ENCODE measurements at places on chromosomes 6 and 20.

- peak; percentile 54 for DNase-seq
Measured at GRCh38 chr6:33344701-33345697, 27.5 kb upstream of the ZBTB22 start.

DNA sequence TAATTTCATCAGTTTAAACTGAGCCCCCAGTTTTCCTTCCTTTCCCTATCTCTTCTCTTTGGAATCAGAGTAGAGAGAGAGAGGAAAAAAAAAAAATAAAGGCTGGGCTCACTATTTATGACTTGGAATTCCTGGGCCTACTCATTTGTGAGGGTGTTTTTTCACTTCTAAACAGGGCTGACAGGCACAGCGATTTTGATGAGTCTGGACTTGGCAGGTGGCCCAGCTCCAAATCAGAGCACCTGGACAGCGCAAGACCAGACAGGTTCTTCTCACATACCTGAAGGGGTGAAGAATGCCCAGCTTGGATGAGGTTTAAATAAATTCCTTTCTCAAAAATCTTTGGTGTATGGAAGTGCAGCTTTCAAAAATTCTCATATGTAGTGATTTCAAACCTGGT lies 122.2 kb downstream of the KIF13A start:
- DNase-seq, result no peak

GRCh38 chr20:46044896-46045295 lies 15.9 kb downstream of the SLC12A5 start:
- DNase-seq, result no peak

DNA sequence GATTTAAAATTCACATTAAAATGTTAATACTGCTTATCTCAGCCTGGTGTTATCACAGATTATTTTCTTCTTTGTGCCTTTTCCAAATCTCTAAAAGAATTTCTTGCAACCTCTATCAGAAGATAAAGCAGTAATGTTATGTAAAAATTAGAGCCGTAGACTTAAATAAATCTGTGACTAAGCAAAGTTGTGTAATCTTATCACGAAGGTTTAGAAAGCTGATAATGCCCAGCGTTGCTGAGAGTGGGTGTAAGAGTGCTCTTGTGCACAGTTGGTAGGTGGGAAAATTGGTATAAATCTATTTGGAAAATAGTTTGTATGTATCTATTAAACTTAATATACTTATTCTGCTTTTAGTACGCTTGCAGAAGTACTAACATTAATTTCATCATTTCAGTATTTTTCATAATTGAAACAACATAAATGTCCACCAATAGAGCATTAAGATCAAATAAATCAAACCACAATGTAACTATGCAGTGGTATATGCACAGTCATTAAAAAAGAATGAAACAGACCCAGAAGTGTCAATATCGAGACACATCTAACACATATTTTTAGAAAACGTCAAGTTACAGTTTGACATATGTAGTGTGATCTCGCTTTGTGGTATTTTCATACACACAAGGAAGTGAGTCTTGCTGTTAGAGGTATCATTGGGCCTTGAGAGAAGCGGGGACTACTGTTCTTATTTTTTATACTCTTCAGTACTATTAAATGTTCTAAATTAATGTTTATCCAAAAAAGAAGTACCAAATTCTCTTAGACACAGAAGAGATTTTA lies 54.4 kb upstream of the PBOV1 start:
- DNase-seq, result no peak

- no peak for DNase-seq
Measured at GRCh38 chr6:73418081-73418741, 23.6 kb downstream of the DDX43 start.

DNA sequence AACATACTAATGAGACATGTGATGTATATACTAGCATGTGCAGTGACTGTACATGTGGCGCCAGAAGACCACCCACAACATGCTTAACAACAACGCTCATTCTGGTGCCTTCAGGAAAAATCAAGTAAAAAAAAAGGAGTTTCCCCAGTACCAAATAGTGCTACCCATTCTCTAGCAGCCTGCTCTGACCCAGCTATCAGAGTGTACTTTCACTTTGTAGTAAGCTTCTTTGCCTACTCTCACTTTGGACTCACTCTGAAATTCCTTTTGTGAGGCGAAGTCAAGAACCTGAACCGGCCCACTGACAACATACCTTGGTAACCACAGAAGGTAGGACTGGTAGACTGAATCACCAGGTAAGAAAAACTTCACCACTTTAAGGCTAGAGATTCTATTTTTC lies 1100.0 kb downstream of the GRIK2 start:
- DNase-seq, result no peak

DNA sequence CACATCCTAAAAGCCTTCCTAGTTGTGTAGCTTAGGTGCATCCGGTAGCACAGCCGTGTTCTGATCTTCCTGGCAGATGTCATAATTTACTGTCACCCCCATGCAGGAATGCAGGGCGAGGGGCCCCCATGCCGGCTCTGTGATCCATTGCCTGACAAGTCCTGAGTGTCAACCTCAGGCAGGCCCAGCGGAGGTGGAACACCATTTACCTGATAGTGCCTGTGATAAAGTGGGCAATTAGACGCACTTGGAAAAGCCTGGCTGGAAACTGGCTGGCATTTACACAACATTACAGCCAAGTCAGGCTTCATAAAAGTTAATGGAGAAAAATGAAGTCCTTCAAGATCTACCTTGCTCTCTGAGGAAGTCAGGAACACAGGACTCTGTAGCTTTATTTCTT lies 521.4 kb upstream of the JAG1 start:
- DNase-seq, result no peak

DNA sequence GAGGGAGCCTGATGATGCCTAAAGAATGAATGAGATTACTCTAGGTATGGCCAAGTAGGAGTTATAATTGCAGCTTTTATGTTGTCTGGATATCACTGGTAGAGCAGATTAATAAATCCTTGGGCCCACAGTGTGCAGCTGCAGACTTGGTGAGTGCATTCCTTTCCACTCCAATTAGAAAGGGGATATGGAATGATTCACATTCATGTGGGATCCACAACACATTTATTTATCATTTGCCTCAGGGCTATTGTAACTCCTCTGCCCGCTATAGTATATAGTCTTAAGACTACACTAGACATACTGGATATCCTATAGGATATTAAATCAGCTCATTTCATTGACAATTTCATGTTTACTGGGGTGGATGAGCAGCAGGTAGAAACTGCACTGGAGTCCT lies 11.6 kb upstream of the HLA-G start:
- DNase-seq, result no peak

GRCh38 chr6:149140910-149141290 lies 176.6 kb upstream of the TAB2 start:
- no peak for DNase-seq

GRCh38 chr6:37916149-37916548 lies 96.6 kb downstream of the ZFAND3 start:
- DNase-seq, result no peak

GRCh38 chr6:151690768-151691562 lies 116.5 kb upstream of the ESR1 start:
- DNase-seq, result no peak

DNA sequence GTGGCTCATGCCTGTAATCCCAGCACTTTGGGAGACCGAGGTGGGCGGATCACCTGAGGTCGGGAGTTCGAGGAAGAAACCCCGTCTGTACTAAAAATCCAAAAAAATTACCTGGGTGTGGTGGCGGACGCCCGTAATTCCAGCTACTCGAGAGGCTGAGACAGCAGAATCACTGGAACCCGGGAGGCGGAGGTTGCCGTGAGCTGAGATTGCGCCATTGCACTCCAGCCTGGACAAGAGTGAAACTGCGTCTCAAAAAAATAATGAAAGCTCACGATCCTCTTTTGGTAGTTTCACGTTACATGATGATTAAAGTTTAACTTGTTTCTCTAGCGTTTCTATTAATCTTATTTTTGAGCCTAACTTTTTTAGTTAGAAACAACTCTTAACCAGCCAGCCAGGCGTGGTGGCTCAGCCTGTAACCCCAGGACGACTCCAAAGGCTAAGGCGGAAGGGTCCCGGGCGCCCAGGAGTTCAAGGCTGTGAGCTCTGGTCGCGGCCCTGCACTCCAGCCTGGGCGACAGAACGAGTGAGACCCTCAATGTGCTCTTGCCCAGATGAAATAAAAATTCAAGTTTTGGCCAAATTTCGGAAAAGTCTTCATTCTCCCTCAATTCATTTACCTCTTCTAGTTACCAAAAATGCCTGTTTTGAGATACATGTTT lies 1.2 kb upstream of the WRNIP1 start:
- no peak for DNase-seq

DNA sequence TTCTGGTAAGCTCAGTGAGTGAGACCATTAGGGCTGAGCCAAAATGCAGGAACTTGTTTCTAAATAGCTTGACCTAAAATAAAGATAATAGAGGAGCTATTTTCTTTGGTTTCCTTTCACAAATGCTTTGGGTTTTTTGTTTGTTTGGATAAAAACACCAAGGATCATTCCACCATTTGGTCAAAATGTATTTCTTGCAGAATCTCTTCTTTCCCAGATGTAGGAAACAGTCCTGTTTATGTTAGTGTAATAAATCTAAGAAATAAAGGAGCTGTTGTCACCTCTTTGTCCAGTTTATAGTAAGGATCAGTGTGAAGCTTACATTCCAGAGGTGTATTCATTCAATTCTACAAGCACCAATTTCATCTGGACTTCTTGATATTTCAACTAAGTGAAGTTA lies 297.8 kb downstream of the GJA1 start:
- no peak for DNase-seq

DNA sequence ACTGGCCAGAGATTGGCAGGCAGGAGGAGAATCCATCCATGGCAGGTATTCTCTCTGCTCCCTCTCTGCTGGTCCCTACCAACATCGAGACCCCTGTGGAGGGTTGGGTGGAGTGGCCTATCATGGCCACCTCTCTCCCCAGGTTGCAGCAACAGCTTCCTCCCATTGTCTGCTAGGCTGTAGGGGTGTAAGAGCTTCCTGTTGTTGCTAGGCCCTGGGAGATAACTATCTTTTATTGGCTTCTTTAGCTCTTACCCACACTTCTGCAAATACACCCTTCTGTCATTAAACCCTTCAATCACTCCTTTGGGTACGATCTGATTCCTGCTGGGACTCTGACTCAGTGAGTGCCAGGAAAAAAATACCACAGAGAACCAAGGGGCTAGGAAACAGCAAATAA lies 66.6 kb upstream of the FAM184A start:
- DNase-seq, result no peak

DNA sequence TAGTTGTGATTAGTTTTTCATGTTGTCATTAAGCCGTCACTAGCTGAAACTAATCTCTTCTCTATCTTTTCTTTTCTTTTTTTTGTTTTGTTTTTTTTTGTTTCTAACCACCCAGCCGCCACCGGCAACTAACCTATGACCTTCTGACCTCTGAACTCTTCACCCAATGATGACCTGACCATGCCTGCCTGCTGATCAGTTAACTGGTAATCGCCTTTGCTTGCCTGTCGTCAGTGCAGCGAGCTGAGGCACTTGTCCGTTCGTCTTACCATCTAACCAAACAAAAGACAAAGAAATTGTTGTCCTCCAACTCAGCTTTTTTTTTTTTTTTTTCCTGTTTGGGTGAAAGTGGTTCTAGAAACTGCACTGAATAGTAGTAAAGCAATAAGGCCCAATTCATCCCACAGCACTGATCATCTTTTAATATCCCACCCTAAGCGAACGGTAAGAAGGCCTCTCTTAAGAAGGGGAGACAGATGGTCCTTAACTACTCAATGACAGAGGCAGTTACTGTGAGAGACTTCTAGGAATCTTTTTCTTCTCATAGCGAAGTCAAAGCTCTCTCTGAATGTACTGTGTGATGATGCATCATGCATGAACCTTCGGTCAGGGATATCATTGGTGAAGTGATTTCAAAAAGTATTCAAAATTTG lies 156.2 kb downstream of the QKI start:
- DNase-seq, result no peak

- DNase-seq, result no peak
Measured at GRCh38 chr6:26268659-26269402, 96.2 kb upstream of the BTN3A2 start.

GRCh38 chr20:44532981-44533331 lies 11.1 kb upstream of the SERINC3 start:
- no peak for DNase-seq

GRCh38 chr20:11544029-11544678 lies 373.5 kb upstream of the BTBD3 start:
- DNase-seq, result no peak

- DNase-seq, result no peak
Measured at GRCh38 chr20:5880326-5880725, 70.0 kb downstream of the TRMT6 start.

DNA sequence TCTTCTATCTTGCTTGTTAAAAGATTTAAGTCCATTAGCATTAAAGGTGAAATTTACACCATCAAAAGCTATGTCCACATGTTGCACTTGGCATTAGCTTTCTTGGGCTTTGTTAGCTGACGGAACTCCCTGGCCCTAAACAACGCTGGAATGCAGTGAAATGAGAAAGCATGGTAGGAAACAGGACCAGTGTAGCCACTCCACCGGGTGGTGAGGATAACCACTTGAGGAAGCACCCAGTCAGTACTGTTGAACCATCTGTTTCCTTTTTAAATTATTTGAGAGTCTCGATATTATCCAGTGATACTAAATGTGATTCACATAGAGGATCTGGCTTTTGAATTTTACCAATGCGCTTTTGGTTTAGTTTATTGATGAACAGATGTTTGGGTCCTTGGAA lies 374.9 kb upstream of the NOX3 start:
- DNase-seq, result no peak

DNA sequence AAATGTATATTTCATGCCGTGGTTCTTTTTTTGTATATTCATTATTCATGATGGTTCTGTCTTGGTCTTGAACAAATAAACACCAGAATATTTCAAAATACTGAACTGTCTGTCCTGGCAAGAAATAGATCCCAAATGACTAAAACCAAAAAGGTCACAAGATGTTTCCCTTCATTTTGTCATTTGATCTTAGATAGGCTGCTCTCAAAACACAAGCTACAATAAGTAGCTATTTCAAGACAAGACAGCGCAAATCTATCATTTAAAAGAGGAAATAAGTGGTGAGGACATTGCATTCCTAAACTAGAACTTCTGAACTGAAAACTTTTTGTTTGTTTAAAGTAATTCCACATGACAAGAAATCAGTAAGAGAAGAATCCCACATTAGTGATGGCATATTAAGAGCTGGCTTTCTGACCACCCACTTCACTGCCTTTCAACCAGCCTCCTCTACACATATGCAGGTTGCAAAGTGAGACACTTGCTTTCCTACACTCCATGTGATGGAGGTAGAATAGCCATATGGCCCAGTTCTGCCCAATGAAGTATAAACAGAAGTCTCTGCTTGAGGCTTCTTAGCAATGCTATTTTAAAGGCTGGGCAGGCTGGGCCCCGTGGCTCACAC lies 54.4 kb upstream of the CCDC28A start:
- no peak for DNase-seq

DNA sequence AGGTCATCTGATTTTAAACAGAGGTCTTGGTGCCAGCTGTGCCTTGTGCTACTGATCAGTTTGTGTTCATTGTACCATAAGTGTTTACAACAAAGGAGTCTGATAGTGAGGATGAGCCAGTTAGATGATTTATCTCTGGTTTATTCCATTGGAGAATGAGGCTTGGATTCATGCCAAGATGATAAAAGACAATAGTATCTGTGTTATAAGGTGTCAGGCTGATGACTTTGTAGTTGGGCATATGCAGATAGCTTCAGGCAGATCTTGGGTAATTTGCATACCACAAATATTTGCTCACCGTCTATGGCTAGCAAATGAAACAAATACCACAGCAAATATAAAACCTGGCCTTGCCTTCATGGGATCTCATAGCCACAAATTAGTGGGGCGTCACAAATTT lies 43.3 kb upstream of the PHACTR2 start:
- no peak for DNase-seq
